ENCODE measurements at places on chromosomes 4 and X. TPM values are rescaled to one million over a fixed set of nuclear protein-coding genes. Genes with fewer than 3 reads are reported as not detected.

Gene SLC49A3
- 6.5 TPM for total RNA-seq

Gene ADRA2C
- total RNA-seq, result 4.0 TPM

Gene ATP6AP2
- total RNA-seq, result 66.2 TPM

Gene DUSP9
- 0.38 TPM for total RNA-seq

Gene PWWP3B
- total RNA-seq, result not detected

Gene DKK2
- total RNA-seq, result 1.2 TPM

Gene MTNR1A
- total RNA-seq, result not detected

Gene FAM120C
- total RNA-seq, result 9.2 TPM

Gene MAGEB6
- total RNA-seq, result not detected

Gene PABPC1L2B
- not detected for total RNA-seq

Gene UCP1
- not detected for total RNA-seq

Gene L1CAM
- total RNA-seq, result 0.99 TPM

Gene C4orf50
- total RNA-seq, result not detected

Data from esophagus squamous epithelium (tissue), 5 donors.